HuH-7 (cell line): ENCODE measurements at places on chromosomes 3 and 15.
A peak's percentile ranks its signal among the peaks of the same experiment; 100 is the strongest.

- no peak for DNase-seq
These were observed 464.1 kb upstream of the ARHGEF26 start for GRCh38 chr3:153657046-153657445.

DNA sequence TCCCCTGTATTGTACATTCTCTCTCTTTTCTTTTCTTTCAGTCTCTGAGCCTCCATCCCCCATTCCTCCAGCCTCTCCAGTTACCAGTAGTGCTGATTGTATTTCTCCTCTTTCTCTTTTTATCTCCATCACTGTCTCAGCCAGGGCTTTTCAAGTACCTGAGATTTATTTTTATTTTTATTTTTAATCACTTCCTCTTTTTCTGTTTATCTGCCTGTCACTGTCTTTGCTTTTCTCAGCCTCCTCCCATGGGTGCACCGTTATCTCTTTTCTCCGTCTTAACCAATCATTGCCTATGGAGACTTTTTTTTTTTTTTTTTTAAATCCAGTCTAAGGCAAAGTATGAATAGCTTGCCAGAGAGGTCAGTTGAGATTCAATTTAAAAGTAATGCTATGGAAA is 359.3 kb downstream of the GAP43 start:
- DNase-seq = no peak

GRCh38 chr15:58419803-58420524 is 11.8 kb upstream of the LIPC start:
- DNase-seq = no peak

GRCh38 chr3:100002599-100003350 is 111.5 kb downstream of the FILIP1L start:
- peak; percentile 38 for DNase-seq

DNA sequence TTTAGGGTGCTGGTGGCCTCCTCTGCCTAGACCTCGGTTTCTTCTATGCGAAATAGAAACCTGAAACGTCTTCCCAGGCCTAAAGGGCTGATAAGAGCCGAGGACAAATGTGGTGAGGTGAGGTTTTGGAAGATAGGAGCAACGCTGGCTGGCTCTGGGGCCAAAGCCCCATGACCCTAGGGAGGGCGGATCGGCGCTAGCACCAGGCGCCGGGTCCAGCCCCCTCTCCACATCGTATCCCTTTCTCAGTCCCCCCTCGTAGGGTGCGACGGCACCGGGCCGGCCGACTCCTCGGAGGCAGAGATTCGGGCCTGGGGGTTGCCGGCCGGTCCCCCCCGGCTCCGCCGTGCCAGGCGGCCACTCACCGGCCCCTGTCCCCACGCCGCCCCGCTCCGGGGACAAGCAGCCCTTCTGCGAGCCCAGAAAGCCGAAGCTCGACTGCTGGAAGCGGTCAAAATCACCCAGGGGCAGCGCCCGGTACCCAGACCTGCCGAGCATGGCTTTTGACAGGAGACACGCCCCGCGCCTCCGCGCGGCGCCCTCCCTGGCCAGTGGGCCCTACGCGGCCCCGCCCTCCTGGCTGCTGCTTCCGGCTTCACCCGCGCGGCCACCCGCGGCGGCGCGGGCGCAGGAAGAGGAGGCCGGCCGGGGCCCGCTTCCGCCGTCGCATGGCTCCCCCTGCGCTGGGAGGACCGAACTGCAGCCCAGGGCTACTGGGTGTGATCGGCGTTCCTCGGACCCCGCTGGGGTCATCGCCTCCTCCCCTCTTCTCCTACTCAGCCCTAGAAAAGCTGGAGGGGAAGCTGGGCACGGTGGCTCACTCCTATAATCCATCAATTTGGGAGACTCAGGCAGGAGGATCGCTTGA is at the start of gene STOML1:
Gene STOML1, minus strand, starts transcription at position 570 of the 868 bp plus-strand sequence. Its CDS starts 72 bp downstream, at position 498.
- DNase-seq = peak; percentile 98

- DNase-seq = no peak
These were observed 270.0 kb upstream of the TPRG1 start for GRCh38 chr3:188901671-188902287.

DNA sequence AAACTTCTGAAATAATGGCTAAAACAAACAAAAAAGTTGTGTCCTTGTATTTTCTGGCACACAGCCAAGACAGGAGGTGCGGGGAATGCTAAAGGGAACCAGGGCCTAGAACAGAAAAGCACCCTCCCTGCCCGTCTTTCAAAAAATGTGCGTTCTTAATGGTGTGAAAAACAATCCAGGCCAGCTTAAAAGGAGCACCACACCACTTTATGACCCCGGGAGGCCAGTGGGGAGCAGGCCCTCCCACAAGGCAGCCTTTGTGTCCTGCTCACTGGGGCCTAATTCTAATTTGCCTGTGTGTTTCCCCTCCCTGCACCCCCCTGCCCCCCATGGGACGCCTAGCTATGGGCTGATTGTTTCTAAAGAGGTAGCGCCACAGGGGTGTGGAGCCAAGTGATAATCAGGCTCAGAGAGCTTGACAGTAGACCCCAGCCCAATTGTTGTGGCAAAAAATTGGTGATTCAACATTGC is 181.4 kb downstream of the GREM1 start:
- no peak for DNase-seq

DNA sequence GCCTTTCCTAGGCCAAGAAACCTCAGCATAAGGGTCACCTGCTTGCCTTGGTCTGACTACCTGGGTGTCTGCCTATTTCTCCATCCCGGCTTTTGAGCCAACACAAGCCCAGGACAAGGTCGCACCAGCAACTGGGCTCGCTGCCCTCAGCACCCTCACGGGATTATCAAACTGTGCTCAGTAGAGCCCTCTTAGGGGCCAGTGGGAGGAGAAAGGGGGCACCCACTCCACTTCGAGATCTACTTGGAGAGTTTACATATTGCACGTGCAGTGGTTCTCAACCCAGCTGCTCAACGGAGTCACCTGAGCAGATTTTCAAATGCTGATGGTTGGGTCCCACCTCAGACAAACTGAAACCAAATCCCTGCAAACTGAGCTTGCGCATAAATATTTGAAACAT is 31.1 kb downstream of the TSPAN3 start:
- no peak for DNase-seq

DNA sequence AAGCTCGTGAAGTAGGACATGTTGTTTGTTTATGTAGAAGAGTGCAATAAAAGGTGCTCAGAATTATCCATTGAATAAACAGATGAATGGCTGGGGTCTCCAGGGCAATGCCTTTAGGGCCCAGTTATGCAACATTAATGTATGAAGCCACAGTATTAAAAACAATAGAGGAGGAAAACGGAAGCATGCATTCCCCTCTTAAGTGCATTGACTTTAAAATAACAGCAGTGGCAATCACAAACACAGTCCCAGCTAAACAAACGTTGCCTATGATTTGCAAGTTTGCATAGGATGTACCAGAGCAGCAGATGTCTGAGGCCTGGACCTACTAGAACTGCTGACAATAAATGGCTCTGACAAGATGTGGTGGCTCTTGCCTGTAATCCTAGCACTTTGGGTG is 60.6 kb upstream of the GCNT3 start:
- DNase-seq = peak; percentile 39

- no peak for DNase-seq
These were observed 59.6 kb downstream of the MAGI1 start for GRCh38 chr3:65979162-65979561.

DNA sequence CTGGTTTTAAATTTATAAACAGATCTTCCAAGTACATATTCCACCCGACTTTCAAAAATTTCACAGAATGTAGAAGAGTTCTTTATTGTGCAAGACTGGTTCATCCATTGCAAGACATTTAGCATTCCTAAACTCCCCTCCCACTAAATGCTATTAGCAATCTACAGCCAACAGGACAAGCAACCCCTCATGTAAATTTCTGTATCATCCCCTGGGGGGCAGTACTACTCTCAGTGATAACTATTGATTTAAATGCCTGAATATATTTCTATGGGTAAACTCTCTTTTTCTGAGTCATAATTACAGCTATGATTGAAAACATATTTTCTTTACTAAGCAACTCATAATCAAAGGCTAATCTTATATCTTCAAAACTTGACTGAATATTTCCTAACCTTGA is 10.7 kb upstream of the SLC15A2 start:
- DNase-seq = peak; percentile 37

- no peak for DNase-seq
These were observed 1075.9 kb upstream of the CFAP20DC start for GRCh38 chr3:60125686-60126085.

GRCh38 chr3:117017135-117017894 is 307.7 kb downstream of the TUSC7 start:
- no peak for DNase-seq

GRCh38 chr3:56783644-56784447 is 17.9 kb downstream of the ARHGEF3 start:
- peak; percentile 10 for DNase-seq

- DNase-seq = no peak
These were observed 31.1 kb downstream of the EIF1B start for GRCh38 chr3:40340541-40341170.

DNA sequence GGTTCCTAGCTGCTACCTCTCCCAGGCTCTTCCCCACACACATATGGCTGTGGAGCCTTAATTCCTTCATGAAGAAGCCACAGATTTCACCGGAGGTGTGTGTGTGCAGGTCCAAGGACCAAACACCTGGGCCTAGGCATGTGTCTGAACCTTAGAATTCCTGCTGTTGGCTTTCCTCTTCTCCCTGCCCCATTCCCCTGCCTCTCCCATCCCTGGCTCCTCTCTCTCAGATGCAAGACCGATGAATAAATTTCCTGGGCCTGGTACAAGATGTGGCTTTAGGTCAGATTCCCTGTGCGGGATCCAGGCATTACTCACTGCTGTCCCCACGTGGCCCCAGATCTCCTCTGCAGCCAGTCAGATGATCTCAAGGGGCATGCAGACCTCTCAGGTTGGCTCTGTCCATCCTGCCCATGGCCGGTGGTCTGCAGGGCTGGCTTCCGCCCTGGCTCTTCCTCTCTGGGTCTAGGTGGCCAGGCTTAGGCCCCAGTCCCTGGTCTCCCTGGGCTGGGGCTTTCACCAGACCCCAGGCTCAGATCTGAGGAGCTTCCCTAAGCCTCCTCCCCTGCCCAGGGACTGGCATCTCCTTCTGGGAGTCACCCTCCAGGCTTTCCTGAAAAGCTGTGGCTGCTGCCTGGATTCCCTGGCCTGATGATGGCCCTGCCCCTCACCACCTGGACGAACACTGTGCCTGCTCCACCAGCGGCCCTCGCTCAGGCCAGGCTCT is 20.5 kb downstream of the CCR9 start:
- peak; percentile 59 for DNase-seq

- no peak for DNase-seq
These were observed 20.0 kb upstream of the TEX55 start for GRCh38 chr3:119125742-119126504.

DNA sequence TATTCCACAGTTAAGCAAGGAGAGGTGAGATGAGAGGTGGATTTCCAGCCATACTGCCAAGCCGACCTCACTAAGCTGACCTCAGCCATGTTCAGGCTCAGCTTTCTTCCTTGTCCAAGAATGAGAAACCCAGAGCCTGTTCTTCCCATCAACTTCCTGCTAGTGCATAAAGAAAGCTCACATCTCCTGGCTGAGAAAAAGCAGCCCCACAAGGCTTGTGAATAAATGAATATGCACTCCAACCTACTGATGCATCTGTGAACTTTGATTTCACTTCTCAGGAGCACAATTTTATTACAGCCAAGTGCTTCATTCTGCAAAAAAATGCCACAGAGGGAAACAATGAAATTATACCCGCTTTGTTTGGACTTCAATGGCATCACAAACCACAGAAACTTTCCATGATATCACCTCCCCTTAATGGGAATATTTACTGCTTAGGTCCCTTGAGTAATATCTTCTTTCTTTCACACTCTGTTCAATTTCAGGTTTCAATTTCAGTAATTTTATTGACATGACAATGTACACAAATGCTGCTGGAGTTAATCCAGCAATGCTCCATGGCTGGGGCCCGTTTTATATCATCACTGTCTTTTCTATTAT is 437.0 kb upstream of the PPP2R3A start:
- no peak for DNase-seq

GRCh38 chr3:73144276-73144675 is 82.8 kb downstream of the EBLN2 start:
- no peak for DNase-seq
